ENCODE measurements at places on chromosomes 11 and 22. TPM values are rescaled to one million over a fixed set of nuclear protein-coding genes. Genes with fewer than 3 reads are reported as not detected.

Gene IGF2
- total RNA-seq: 1.0 TPM

Gene HSPB2
- not detected for total RNA-seq

Gene KCTD14
- total RNA-seq: 1.3 TPM

Gene CADM1
- 14.2 TPM for total RNA-seq

Gene LINC01488
- total RNA-seq: not detected

Gene RAB39A
- total RNA-seq: not detected

Gene LIF
- total RNA-seq: under 0.01 TPM

Gene MAPK8IP2
- 0.53 TPM for total RNA-seq

Gene SLC6A5
- total RNA-seq: not detected

Gene CALCB
- 0.53 TPM for total RNA-seq

Gene SLC43A3
- total RNA-seq: 3.2 TPM

Gene DDTL
- 1.2 TPM for total RNA-seq

Gene P4HA3
- total RNA-seq: under 0.01 TPM

Gene OLFML1
- not detected for total RNA-seq

Gene DEUP1
- total RNA-seq: under 0.01 TPM

Gene GVQW3
- 0.26 TPM for total RNA-seq

Gene OR5AS1
- not detected for total RNA-seq

Gene PRDX5
- 769 TPM for total RNA-seq

Gene LGALS1
- total RNA-seq: 1,816 TPM

Gene MUC5AC
- total RNA-seq: under 0.01 TPM

Gene CTSW
- not detected for total RNA-seq

Gene TMEM25
- 14.7 TPM for total RNA-seq

Gene ASCL2
- total RNA-seq: 0.79 TPM

Gene SAAL1
- 15.8 TPM for total RNA-seq

Gene ABCG4
- under 0.01 TPM for total RNA-seq

Gene SYT12
- 2.0 TPM for total RNA-seq

Gene GSC2
- total RNA-seq: not detected

Gene ACRV1
- not detected for total RNA-seq

Gene SHISAL1
- total RNA-seq: 0.26 TPM

Gene TMEM179B
- total RNA-seq: 19.0 TPM

Gene CASP5
- not detected for total RNA-seq

Gene OR51B5
- not detected for total RNA-seq

Gene MRPL23
- 125 TPM for total RNA-seq

Gene SYCE3
- 0.79 TPM for total RNA-seq

Gene POU2AF2
- not detected for total RNA-seq

Gene OR52I1
- total RNA-seq: not detected

Gene GGTLC2
- not detected for total RNA-seq

Gene CXCR5
- not detected for total RNA-seq

Gene MISFA
- 0.79 TPM for total RNA-seq

Gene CBLIF
- not detected for total RNA-seq

Gene ZNF215
- 4.7 TPM for total RNA-seq

Gene ATXN10
- total RNA-seq: 81.9 TPM

Gene KRTAP5-10
- not detected for total RNA-seq

Gene UBQLN3
- total RNA-seq: 0.13 TPM

Gene INPP5J
- under 0.01 TPM for total RNA-seq

Gene GTSE1
- total RNA-seq: 0.13 TPM

Gene TSPAN32
- not detected for total RNA-seq

Gene SLC25A45
- total RNA-seq: 0.77 TPM

Gene FAM111A
- total RNA-seq: 18.3 TPM

Gene MYEOV
- 0.26 TPM for total RNA-seq

Gene F2
- 0.38 TPM for total RNA-seq

Gene DGCR6
- 7.9 TPM for total RNA-seq

Gene NPAS4
- not detected for total RNA-seq

Gene OR4A16
- total RNA-seq: not detected
